ENCODE measurements at places on chromosomes 11 and 22.
A peak's percentile ranks its signal among the peaks of the same experiment; 100 is the strongest.

DNA sequence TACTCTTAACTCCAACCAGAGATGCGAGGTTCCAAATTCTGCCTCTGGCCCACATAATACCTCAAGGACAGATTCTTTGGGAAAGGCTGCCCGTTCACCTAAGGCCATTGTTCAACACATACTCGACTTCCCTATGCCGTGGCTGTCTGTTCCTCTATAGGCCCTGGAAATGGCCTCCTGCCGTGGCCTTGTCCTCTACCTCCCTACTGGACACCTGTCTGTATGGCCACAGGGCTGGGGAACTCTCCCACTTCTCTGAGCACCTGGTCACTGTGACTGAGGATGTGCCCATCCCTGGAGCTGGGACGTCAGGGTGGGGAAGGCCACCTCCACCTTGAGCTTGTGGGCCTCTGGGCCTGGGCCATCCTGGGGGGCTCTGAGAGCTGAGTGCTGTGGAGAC is 340.5 kb upstream of the B3GAT1 start:
- DNase-seq, result no peak

GRCh38 chr11:45560913-45561281 is 104.5 kb downstream of the CHST1 start:
- no peak for DNase-seq

DNA sequence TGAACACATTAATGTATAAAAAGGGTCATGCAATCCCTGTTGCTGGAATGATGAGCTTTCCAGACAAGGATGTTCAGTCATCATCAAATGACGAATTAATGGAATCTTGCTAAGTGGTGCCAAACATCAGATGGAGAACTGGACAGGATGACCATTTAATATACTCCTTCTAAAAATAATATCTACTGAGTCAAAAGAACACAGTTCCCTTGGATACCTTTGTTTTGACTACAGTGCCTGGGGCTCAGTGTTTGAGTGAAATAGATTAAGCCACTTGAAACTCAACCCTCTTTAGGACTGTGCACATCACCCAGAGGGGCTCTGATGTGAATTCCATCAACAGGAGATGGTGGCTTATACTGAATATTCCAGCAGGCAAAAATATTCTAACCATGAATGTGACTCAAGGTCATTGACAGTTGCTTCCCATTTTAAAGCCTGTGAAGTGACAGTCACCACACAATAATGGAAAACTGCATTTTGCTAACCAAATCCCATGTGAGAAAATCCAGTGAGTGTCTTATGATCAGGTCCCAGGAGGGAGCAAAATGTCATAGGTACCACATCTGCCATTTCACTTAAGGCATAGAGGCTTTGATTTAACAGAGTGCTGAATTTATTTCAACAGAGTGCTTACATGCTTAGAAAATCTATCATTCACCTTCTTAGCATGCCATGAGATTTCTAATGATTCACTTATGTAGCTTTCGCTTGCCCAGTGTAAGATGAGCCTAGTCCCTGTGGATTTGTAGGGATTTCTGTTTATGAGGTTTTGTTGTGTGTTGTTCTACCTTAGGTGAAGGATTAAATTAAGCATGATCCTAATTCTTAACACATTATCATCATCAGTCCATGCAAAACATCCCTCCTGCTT is 41.3 kb upstream of the SLN start:
- no peak for DNase-seq

GRCh38 chr11:119671051-119671450 is 57.9 kb downstream of the NECTIN1 start:
- peak; percentile 98 for DNase-seq

GRCh38 chr11:124329787-124330478 is 9.9 kb upstream of the OR8D2 start:
- DNase-seq, result no peak

DNA sequence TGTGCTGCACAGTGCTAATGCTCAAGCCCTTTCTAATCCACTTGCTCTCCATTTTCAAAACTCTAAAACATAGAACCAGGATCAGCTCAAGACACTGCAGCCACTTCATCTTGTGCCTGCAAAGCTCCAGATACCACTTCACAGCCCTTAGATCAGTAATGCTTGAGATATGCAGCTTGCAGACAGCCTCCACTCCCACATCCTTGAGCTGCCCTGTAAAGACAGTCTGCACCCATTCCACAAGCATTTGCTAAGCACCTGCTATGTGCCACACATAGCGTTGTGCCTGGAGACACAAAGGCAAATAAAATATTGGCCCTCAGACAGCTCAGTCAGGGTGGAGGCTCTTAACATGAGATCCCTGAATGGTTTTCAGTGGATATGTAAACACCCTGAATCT is 192.5 kb upstream of the SNX19 start:
- no peak for DNase-seq

DNA sequence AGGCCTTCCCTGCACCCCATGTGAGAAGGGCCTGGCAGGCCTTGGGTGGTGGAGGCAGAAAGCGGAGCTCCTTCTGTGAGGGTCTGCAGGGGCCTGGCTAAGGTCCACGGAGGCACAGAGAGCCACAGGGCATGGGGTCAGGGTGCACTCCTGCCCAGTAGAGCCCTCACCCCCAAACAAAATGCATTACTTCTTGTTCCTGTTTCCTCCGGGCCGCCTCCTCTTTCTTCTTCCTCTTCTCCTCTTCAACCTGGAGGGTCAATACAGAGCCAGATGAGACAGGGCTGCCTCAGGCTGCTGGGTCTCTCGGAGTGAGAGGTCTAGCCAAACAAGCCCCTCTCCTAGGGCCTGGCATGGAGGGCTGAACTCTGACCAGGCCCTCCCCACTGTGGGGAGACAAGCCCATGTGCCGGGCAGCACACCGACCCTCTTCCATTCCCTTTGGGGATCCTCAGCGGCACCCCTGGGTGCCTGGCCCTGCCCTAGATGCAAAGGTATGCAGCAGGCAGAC is 10.3 kb upstream of the NAP1L4 start:
- no peak for DNase-seq

DNA sequence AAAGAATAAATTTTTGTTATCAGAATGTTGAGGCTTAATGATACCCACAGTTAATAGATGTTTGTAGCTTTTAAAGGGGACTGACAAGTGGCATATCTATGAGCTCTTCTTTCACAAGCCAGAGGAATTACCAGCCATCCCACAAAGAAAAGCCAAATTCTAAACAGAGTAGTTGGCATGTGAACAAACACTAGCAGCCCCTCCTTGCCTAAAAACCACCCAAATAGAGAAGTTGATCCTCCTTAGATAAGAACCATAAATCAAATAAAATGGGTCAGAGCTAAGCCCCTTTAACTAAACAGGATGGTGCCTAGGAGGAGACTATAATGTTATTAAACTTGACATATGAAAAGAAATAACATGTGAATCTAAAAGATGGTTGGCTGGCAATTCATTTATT is 11.4 kb downstream of the LPXN start:
- DNase-seq, result peak; percentile 59

DNA sequence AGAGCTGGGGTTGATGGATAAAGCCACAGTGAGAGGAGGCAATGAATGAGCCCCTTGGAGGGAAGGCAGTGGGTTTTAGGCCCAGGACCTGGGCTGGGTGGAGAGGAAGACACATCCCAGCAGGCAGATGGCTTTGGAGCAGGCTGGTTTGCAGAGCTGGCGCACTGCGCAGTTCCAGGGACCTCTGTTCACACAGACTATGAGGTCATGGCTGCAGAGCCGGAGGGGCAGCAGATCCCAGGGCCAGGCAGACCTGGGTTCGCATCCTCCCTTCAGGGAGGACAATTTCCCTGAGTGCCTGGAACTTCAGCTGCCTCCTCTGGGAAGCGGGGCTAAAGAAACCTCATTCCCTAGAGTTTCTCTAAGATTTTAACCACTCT is 28.2 kb upstream of the DGKZ start:
- DNase-seq, result no peak
